ENCODE measurements at places on chromosomes 3 and 15.

GRCh38 chr3:9397906-9398699 is 688 bp downstream of the SETD5 start:
- peak; percentile 7 for DNase-seq

DNA sequence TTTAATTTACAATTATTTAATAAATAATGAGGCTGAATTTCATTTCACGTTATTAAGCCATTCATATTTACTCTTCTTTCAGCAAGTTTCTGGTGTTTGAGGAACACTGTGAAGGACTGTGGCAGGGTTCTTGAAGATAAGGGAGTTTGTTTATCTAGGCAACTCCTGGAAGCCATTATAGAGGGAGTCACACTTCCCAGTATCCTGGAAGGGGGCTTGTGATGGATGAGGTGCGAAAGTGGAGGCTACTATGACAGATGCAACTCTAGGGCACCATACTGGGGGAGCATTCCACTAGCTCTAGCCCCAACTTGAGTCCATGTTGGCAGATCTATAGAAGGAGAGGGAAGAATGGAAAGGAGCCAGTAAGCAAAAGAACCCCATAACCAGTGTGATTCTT is 14.4 kb downstream of the CNOT10 start:
- no peak for DNase-seq

DNA sequence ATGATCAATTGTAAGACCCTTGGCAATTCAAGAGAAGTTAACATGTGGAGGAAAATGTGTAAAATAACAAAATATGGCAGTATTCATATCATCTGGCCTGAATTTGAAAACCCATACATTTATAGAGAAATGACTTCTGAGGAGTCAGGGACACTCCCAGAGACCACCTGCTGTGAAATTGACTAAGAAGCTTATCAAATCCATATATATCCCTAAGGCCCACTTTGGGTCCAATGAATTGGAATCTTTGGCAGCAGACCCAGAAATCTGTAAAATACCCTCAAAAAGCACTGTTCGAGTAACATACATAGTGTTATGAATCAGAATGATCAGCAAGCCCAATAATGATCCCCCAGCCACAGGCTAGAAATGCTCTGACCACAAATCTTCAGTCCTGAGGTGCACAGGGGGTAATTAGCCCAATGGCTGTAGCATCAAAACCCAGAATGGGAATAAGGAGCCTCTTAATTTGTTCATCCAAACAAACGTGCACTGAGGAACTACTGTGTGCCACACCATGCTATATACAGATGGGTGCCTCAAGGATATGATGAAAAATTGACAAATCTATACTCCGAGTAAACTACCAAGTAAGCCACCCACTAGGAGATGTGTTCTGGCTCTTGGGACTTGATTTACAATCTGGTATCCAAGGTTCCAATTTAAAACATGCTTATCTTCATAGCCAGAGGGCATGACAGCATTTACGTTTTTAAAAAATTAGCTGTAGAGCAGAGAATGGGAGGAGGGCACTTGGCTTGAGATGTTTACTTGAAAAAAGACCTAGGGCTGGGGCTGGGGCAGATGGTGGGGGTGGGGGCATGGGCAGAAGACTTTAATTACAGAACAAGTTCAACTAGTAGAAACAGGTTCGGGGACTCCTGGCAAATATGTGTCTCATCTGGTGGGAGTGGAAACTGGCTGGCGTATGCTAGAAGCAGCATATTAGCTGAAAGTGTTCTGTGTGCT is 9.1 kb upstream of the ARHGEF3 start:
- DNase-seq = no peak

GRCh38 chr15:67927501-67928168 is 87.8 kb upstream of the RNU6-1 start:
- no peak for DNase-seq

DNA sequence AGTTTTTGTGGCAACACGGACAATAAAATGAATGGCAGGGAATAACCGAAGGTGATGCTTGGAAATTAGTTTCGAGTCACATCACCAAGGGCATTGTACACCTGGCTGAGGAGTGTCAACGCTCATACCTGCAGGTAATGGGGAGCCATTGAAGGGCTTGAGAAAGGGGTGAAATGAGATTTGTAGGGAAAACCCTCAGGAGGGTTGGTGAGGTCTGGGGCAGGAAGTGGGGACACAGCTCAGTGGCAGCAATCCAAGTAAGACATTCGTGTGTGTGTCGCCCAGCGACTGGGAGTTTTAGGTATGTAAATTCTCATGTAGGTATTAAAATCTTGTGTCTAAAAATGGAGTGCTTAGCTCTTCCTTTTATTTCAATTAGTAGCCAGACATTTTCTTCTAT is 14.3 kb downstream of the PARP14 start:
- DNase-seq = no peak

GRCh38 chr3:118882353-118882947 is 152.2 kb downstream of the IGSF11 start:
- DNase-seq = peak; percentile 45

- no peak for DNase-seq
Observed at GRCh38 chr3:48565591-48566400, 2.2 kb upstream of the UCN2 start.

- DNase-seq = no peak
Observed at GRCh38 chr3:20637729-20638128, 451.7 kb upstream of the SGO1 start.

- no peak for DNase-seq
Observed at GRCh38 chr3:197019535-197019934, 10.1 kb downstream of the MELTF start.

DNA sequence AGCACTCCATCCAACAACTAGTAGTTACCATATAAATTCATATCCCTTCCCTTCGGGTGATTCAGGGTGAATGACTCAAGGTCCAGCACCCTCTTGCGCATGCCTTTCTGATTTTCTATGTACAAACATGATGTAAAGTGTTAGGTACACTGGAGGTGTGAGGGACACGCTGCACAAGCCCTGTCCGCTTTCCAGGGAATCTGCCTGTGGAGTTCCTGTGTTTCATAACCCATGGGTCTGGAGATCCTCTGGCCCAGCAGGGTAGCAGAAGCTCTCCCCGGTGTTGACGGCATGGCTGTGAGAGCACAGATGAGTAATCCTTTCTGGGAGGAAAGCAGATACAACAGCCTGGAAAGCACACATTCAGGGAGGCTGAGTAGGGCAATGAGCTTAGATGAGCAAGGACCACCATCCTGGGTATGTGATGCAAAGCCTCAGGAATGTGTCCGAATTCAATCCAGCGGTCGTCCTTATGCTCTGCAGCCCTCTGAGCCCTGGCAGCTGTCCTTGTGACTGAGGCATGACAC is 142.9 kb upstream of the TP63 start:
- DNase-seq = no peak

- DNase-seq = no peak
Observed at GRCh38 chr3:12503126-12503957, 19.1 kb downstream of the TSEN2 start.

DNA sequence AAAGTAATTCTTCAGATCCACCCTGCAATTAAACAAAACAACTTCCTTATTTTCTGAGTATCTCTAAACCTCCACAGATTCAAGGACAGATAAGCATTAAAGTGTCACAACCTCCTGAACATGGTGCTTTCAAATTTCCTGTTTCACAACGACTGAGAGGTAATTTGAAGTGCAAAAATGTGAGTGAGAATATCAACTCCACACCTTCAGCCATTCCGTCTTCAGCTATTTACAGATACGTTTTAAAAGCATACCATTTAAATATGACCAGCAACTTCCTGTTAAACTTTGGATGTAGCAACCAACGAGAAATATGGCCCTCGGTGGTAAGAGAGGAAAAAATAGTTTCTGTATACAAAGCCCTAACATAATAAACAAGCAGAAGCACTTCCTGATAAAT is 32.1 kb upstream of the PCSK6 start:
- DNase-seq = no peak

GRCh38 chr3:4776980-4777581 is 202.2 kb upstream of the BHLHE40 start:
- DNase-seq = no peak

DNA sequence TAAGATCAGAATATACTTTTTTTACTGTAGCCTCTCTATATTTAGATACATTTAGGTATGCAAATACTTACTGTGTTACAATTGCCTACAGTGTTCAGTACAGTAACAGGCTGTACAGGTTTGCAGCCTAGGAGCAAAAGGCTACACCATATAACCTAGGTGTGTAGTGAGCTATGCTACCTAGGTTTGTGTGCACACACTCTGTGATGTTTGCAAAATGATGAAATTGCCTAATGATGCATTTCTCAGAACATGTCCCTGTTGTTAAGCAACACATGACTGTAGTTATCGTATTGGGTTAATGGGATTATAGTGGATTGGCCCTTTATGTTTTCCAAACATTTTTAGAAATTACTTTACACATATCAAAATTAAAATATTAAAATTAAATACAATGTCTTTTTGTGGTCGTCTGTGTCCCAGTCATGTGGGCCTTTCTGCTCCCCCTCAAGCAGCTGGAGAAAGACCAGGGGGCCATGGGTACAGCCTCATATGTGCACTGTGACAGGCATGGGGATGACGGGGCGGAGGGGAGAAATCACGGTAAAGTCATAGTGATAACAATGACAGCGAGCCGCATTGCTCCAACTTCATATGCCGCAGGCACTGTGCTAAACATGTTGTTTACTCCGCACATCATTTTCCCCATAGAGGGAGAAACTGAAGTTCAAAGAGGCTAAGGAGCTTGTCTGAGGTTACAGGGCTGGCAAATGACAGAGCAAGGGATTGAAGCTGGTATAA is 27.4 kb upstream of the PLA2G4E start:
- DNase-seq = no peak

GRCh38 chr3:36893826-36894225 is 51.0 kb downstream of the TRANK1 start:
- DNase-seq = no peak

- DNase-seq = no peak
Observed at GRCh38 chr3:156610154-156610553, 55.2 kb upstream of the SSR3 start.

DNA sequence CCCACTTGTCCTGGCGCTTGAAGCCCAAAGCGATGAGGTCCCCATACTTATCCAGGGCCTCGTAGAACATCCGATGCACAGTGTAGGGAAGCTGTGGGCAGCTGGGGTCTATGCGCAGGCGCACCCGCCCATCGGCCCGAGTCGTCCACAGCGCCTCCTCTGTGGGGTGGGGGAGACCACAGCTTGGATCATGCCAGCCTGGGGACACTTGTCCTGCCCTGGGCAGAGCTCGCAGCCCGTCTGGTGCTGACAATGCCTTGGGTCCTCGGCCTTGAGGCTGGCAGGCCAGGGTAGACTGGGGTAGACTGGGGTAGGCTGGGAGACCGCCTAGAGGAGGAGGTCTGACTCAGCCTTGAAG is 39.8 kb downstream of the ACSBG1 start:
- DNase-seq = no peak

DNA sequence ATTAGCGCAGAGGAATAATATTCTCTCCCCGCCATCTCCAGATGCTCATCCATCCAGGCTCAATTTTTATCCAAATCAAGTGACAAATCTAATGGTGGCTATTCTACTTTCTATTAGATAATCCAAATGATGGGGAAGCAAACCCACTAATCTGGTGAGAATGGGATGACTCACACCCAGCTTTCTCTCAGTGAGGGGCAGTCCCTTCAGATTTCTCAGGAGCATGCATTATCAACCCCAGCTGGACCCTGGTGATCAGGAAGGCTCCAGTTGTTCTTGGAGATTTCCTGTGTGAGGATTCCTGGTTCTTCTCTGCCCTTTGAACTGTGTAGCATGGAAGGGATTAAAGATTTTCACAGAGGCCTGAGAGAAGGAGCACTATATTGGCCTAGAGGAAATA is 358.0 kb downstream of the WDR72 start:
- DNase-seq = no peak

DNA sequence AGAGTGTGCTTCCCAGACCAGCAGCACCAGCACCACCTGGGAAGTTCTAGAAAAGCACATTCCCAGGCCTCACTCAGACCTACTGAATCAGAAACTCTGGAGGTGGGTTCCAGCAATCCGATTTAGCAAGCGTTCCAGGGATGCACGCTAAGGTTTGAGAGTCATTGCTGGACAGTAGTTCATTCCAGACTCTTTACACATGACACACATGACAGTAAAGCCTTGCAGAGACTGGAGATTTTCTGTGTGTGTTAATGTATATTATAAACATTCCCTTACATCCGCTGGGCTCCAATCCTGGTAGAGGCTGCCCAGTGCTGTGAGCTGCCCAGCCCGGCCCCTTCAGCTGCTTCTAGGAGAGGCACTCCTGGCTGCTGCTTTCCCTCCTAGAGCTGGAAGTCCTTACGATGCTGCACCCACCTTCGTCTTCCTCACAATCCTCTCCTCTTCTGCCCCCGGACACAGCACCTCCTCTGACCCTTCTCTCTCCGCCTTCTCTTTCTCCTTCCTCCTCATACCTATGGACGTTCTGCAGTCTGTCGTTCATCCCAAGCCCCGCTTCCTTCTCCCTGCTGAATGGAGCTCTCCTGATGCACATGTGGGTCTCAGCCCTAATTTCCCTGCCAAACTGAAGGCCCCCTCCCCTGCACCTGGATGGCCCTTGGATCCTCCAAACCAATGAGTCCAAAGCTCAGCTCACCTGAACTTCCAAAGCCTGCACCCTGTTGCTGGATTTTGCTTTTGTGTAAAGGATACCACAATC is 44.4 kb downstream of the ITGA11 start:
- DNase-seq = no peak

DNA sequence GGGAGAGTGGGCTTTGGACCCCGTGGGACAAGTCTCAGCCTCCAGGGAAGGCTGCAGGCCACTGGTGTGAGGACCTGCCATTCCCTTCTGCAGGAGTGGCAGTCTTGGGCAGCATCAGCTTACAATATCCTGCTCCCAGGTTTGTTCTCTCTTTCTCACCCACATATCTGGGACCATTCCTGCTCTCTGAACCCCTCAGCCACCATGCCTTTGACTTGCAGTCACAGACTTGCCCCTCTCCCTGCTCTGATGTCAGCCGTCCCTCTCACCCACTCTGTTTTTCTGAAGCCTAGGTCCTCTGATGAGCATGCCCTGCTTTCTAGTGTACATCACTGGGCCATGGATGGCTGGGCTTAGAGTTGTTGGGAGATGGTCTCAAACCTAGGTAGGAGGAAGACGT is 282.1 kb downstream of the EPHB1 start:
- DNase-seq = no peak

- no peak for DNase-seq
Observed at GRCh38 chr3:63921741-63922482, 9.7 kb upstream of the SCAANT1 start.

GRCh38 chr3:197847866-197848401 is 56.9 kb downstream of the LRCH3 start:
- DNase-seq = no peak

GRCh38 chr15:35649575-35649974 is 103.6 kb upstream of the DPH6 start:
- no peak for DNase-seq

- no peak for DNase-seq
Observed at GRCh38 chr3:87426918-87427317, 150.5 kb upstream of the POU1F1 start.
